ENCODE measurements at places on chromosomes 1 and 21.

DNA sequence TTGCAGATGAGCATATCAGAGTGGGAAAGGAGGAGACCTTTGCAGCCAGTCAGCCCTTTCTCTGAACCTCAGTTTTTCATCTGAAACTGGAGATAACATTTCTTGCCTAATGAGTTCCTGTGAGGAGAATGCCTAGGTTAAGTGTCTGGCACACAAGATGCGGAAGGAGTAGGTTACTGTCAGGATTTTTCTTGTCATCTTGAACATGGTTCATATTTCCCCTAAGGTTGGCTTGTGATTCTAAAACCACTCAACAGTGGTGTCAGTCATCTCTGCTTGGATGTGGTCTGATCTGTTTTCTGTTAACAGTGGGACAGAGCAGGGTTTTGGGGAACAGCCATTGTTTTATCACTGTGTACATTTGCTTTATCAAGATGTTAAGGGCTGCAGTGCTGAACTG is 70.6 kb downstream of the TGFB2 start:
- no peak for DNase-seq

DNA sequence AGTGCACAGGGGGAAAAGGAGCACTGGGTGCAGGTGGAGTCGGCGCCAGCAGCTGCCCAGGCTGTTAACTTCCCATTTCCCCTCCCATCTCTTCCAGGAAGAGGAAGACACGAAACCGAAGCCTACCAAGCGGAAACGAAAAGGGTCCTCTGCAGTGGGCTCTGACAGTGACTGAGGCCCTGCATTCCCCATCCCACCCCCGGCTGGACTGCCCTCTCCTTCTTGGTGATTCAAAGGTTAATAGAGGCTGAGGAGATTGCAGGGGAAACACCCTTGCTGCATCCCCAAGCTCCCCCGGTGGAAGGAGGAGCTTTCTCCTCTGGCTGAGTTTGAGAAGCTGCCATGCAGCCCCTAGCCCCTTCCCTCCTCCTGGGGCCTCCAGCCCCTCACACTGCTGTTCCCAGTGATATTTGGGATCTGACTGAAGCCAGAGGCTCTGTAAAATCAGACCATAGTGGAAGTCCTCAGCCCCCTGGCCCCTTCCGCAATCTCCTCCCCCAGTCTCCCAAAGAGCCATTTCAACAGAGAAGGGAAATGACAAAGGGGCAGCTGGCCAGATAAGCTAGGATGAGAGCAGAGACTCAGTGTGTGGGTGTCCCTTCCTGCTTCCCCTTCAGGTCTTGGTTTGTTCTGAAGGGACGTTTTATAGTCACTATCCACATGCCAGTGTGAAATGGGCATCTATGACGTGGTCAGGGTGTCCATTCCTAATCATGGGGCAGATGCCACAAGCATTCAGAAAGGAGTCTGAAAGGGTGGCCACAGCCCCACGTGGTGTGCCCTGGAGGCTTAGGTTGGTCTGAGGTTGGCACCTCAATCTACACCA is 1.9 kb upstream of the SLC27A3 start:
- no peak for DNase-seq

DNA sequence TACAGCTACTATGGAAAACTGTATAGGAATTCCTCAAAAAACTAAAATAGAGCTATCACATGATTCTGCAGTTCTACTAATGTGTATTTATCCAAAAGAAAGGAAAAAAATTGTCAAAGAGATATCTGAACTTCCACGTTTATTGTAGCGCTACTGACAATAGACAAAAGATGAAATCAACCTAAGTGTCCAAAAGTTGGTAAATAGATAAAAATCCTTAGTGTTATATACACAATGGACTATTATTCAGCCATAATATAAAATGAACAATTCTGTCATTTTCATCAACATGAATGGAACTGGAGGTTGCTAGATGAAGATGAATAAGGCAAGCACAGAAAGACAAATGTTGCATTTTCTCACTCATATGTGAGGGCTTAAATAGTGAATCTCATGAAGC is 1492.1 kb downstream of the MRPL39 start:
- DNase-seq, result no peak

- no peak for DNase-seq
Observed at GRCh38 chr1:241447031-241447644, 72.4 kb downstream of the FH start.

- DNase-seq, result no peak
Observed at GRCh38 chr1:228194921-228195812, 12.7 kb upstream of the OBSCN start.
